Non-pigmented ciliary epithelial cell (primary cell): ENCODE measurements at places on chromosomes 3 and 15.
A peak's percentile ranks its signal among the peaks of the same experiment; 100 is the strongest.

- no peak for DNase-seq
Observed at GRCh38 chr3:78221796-78222195, 1181.9 kb downstream of the ROBO2 start.

GRCh38 chr3:33231756-33232465 is 13.3 kb upstream of the SUSD5 start:
- DNase-seq = no peak

- DNase-seq = no peak
Observed at GRCh38 chr3:44330444-44330843, 8.1 kb upstream of the TCAIM start.

GRCh38 chr3:186502966-186503712 is 41.0 kb downstream of the CRYGS start:
- no peak for DNase-seq

GRCh38 chr15:98286831-98287230 is 326.3 kb downstream of the ARRDC4 start:
- no peak for DNase-seq

GRCh38 chr15:51849860-51850259 is 20.4 kb downstream of the TMOD3 start:
- DNase-seq = no peak

GRCh38 chr15:82743810-82744209 is 34.1 kb upstream of the AP3B2 start:
- no peak for DNase-seq

DNA sequence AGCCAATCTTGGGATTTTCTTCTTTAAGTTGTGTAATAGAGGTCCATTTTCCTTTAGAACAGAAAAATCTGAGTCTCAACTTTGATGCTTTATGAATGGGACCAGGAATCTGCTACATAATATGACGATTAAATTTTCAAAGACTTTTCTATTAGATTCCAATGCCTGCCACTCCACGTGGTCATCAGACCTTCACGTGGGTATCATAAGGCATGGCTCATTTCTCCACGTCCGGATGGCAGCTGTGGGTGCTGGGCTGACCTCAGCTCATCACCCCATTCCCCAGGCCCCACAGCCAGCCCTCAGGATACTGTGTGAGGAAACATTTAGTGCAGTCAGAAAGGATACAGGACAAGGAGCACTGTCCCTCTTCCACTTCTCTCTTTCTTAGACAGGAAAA is 159.7 kb downstream of the SEMA6D start:
- no peak for DNase-seq

DNA sequence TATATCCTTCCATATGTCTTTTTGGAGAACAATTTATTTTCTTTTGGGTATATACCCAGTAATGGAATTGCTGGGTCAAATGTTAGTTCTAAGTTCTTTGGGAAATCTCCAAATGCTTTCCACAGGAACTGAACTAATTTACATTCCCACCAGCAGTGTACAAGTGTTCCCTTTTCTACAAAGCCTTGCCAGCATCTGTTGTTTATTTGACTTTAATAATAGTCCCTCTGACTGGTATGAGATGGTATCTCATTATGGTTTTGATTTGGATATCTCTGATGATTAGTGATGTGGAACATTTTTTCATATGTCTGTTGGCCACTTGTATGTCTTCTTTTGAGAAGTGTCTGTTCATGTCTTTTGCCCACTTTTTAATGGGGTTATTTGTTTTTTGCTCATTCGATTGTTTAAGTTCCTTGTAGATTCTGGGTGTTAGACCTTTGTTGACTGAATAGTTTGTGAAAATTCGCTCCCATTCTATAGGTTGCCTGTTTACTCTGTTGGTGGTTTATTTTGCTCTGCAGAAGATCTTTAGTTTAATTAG is 48.4 kb downstream of the TMEM45A start:
- no peak for DNase-seq

DNA sequence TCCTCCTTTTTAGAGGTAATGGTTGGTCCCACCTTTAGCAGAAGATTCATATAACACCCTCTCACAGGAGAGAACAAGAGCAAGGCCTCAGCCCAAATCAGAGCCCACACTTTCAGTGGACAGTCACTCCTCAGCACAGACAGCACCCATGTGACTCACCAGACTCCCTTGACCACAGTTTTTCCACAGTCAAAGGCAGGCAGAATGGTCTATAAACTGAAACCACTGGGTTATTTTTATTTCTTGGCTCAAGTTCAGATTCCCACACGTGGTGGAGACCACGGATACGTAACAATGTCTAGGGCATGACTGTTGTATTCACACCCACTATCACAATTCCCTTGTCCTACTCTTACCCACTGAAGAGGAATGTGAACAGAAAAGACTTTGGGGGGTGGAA is 237.8 kb upstream of the UBE2E1 start:
- DNase-seq = peak; percentile 92

DNA sequence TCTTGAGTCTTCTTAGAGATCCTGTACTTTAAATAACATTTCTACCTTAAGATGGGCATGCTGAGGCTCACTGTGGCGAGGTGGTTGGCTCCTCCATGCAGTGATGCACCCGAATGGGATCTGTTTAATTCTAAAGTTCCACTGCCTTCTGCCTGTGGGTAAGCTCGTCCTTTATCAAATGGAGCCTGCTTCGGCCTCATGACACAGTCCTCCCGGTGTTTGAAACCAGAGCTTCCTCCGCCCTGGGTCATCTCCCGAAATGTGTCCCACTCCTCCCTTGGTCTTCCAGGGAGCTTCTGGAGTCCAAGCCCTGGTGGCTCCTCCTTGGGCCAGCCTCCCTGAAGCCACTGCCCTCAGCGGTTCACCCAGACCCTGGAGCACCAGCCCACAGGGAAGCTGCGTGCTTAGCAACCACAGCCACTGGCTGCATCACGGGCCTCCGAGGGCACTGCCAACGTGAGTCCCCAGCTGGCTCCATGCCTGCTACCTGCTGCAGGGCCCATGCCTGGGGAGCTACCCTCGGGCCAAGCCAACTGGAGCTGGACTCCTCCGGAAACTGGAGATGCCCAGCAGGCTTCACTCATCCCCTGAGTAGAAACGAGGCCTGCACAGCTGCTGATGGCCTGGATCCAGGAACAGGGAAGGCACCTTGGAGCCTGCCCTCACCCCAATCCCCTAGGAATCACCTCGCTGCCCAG is 3.3 kb downstream of the RHCG start:
- no peak for DNase-seq

- DNase-seq = no peak
Observed at GRCh38 chr15:63981596-63982320, 64.5 kb downstream of the DAPK2 start.

DNA sequence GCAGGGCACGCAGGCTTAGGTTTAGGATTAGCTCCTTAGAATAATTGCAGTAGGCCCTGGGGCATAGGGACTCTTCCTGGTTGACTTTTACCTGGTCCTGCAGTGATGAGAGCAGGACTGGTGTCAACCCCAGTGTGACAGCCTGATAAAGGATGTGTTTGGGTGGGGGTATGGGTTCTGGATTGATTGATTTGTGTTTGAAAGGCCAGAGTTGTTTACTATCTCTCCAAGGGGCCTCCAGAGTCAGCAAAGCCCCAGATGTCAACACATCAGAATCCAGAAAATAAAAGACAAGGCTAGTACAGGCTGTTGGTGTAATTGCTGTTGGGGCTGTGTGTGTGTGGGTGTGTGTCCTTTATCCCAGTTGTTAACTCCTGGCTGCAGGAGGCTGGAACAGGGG is 122.3 kb downstream of the CHRNA7 start:
- DNase-seq = no peak

DNA sequence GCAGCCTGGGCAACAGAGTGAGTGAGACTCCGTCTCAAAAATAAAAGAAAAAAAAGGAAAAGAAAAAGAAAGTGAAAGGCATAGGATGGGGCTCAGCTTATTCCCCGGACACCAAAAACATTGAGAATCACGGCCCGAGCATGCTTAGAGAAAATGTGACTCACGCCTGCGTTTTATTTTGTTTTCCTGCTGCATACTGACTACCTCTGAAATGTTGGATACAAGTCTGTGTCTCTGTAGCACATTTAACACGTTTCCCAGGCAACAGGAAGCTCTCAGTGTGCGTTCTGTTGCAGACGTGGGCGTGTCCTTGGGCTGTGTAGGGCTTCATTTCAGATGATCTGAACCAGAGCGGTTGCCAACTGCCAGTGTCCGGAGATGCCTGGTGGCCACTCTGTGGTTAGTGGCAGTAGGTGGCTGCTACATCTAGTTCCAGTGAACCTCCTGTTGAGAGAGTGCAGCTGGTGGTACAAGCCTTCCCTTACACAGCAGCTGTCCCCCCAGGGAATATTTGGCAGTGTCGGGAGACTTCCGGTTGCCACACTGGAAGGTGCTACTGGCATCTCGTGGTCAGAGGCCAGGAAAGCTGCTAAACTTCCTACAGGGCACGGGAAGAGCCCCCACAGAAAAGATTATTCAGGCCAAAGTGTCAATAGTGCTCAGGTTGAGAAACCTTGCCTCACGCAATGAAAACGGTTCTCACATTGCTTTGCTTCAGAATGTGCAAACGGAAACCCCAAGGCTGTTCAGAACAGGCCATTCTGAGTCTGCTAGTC is 3.0 kb downstream of the SLC51A start:
- peak; percentile 74 for DNase-seq

DNA sequence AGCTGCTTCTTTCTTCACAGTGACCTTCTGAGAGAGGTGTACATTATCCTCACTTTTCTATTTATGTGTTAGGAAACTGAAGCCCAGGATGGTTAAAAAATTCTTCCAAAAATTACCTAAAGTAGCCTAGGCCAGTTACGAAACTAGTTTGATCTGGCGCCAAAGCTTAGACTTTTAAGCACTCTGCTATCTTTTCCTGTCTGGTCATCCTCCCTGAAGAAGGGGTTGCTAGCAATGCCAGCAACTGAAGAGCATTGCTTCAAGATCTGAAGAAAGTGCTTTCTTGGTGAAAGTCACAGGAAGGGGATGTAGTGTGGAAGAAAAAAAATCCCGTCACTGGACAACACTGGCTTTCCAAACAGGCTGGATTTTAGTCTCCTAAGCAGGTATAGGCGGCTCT is 618.8 kb upstream of the GRM7 start:
- no peak for DNase-seq

DNA sequence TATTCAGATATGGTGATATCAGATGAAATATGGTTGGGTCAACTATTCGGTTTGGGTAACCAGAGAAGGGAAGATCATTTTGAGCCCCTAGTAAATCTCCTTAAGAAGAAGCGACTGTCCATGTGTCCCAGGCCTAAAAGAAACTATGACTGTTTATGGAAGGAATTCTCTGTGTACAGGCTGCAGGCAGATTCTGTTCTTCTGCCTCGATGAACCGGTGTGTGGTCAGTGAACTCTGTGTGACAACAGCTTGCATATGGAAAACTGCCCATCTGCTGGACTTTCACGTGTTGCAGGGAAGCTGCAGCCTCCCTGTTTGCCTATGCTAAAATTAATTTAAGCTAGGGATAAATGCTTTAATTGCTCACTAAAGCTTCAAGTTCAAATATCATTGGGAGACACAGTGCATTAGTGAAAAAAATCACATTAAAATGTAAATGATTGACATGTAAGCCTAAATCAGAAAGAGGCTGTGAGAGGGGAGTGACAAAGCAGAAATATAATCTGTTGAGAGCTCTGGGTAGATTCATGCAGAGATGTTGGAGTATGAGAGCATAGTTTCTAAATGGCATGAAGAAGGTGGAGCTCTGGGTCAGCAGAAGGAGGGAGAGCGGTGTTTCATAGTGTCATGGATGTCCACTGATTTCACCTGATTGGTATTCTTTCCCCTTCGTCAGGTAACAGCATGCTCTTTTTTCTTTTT is 65.4 kb upstream of the PFN2 start:
- DNase-seq = peak; percentile 17

DNA sequence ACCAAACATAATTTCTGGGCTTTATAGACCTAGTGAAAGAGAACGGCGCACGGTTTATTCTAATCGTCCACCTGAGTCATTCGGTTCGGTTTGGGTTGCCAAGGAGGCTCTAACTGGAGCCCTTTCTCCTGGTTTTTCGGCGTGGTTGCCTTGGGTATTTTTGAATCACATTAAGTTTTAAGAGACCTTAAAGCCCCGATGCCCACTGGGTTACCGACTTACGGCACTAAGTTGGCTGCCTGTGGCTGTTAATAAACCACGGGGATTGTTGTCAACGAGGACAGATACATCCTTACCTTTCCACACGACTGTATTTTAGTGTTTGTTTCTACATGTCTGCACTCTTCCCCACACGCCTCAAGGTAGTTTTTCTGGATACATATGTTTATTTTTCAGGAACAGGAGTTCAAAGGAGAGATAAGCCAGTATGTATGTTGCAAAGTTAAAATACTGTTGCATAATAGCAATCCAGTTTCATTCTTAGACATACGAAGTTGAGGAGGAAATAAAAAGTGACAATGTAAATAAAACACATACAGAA is 1.2 kb upstream of the ANP32A start:
- no peak for DNase-seq
